ENCODE measurements at places on chromosomes 12 and 14. TPM values are rescaled to one million over a fixed set of nuclear protein-coding genes. Genes with fewer than 3 reads are reported as not detected.
A peak's percentile ranks its signal among the peaks of the same experiment; 100 is the strongest.

Gene SPTB
- total RNA-seq, result 11.5 TPM

Gene LUM
- 593 TPM for total RNA-seq

Gene TTC6
- 6.5 TPM for total RNA-seq

Gene NUAK1
- total RNA-seq, result 13.0 TPM

Gene CATSPERB
- 7.4 TPM for total RNA-seq

Gene ARID4A
- 21.5 TPM for total RNA-seq

Gene HRK
- total RNA-seq, result 0.34 TPM

Gene SOX5
- 13.0 TPM for total RNA-seq

Gene FAIM2
- 0.57 TPM for total RNA-seq

Gene AQP6
- 0.31 TPM for total RNA-seq

Gene CFAP54
- total RNA-seq, result 35.4 TPM

DNA sequence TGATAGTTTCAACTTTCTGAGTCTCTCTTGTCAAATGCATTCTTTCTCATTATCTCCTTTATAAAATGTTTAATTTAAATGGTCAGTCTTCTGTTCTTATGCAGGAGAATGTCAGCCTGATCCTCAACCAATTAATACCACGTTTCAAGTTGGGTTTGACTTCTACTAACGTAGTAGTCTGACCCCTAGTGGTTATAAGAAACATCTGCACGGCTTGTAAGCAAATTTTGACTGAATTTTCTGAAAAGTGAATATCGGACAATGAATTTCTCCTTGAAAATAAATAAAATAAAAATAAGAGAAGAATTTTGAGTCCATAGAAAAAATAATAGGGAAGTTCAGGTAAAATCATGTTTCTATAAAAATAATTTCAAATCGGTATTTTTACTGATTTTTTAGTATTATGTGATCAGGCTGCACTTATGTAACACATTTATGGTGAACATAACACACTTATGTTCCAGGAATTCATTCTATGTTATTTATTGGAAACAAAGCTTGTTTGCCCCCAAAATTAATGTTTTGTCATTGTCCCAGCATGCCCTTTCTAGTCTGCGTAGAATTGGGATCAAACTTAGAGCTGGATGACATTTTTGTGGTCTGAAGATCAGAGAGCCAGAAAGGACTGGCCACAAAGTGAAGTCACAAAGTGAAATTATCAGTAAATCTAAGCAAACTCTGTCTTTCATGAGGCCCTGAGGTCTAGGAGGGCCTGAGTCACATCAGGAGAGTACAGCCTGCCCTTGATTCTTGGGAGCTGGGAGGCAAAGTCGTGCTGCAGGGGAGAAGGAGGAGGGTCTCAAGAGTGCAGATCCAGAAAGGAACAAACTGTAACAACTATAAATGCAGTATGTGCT is 101.2 kb upstream of the STXBP6 start:
- DNase-seq, result no peak
- no peak overlapping the region for H3K4me3 ChIP-seq
- no peaks in the 10 kb centered on the region for H3K36me3 ChIP-seq
- H3K27ac ChIP-seq, result no peak overlapping the region

- H3K36me3 ChIP-seq, result no peaks in the 10 kb centered on the region
- H3K4me3 ChIP-seq, result no peak overlapping the region
- no peak for DNase-seq
- no peaks in the 10 kb centered on the region for H3K27me3 ChIP-seq
- no peak overlapping the region for H3K27ac ChIP-seq
Observed at GRCh38 chr12:1890810-1891209, 27.6 kb downstream of the CACNA2D4 start.

DNA sequence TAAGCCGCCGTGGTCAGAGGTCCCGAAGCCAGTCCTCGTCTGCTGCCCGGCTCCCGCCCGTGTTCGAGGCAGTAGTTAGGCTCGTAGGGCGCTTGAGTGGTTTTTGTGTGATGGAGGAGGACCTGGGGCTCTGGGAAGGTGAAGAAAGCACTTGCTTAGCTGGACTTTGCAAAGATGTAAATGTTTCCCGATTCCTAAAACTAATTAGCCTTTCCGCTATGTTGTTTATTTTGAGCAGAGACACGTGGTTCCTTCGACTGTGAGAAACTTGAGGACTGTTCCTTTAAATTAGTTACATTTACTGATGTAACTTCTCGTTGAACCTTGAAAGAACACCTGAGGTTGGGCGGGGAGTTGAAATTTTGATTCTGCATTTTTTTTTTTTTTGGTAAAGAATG is 33.9 kb downstream of the MIA2 start:
- H3K4me3 ChIP-seq, result peak overlapping the region; percentile 97
- no peaks in the 10 kb centered on the region for H3K36me3 ChIP-seq
- peaks cover 8% of the 10 kb centered on the region for H3K4me1 ChIP-seq
- H3K27ac ChIP-seq, result peak overlapping the region; percentile 96

DNA sequence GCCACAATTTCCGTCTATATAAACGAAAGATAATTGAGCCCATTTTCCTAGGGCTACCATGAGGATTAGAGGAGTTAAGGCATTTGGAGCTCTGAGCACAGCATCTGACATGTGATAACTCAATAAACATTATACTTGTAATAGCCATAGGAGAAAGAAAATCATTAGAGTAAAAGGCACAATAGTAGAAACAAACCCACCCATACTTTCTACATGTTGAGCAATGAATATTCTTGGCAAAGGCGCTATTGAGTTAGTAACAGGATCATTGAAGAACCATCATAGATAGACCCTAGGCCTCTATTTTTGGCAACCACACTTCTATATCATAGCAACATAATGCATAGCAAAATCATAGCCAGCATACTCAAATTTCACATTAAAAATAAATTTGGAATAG is 664.1 kb downstream of the NOVA1 start:
- peak; percentile 92 for DNase-seq
- no peak overlapping the region for H3K4me3 ChIP-seq
- no peaks in the 10 kb centered on the region for H3K36me3 ChIP-seq

GRCh38 chr12:119299130-119299529 is 35.4 kb upstream of the CCDC60 start:
- no peaks in the 10 kb centered on the region for H3K27me3 ChIP-seq
- no peak for DNase-seq
- H3K4me1 ChIP-seq, result no peaks in the 10 kb centered on the region
- no peak overlapping the region for H3K4me3 ChIP-seq
- H3K36me3 ChIP-seq, result no peaks in the 10 kb centered on the region

DNA sequence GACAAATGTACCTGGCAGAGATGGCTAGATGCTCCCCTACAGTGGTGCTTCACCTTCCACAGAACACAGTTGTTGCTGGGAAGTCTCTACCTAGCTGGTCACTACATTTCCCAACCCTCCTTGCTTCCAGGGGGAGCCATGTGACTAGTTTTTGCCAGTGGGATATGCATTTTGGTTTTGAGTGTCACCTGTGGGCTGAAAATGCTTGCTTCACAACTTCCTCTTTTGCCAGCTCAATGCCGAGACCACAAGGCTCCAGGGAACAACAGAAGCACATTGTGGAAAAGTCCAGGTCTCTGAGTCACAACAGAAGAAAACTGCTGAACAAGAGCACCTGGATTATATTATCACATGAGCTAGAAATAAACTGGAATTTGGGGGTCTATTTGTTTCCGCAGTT is 48.5 kb upstream of the ARHGAP5 start:
- no peaks in the 10 kb centered on the region for H3K4me1 ChIP-seq
- H3K4me3 ChIP-seq, result no peak overlapping the region
- no peak for DNase-seq
- H3K27ac ChIP-seq, result no peak overlapping the region
- H3K36me3 ChIP-seq, result no peaks in the 10 kb centered on the region

DNA sequence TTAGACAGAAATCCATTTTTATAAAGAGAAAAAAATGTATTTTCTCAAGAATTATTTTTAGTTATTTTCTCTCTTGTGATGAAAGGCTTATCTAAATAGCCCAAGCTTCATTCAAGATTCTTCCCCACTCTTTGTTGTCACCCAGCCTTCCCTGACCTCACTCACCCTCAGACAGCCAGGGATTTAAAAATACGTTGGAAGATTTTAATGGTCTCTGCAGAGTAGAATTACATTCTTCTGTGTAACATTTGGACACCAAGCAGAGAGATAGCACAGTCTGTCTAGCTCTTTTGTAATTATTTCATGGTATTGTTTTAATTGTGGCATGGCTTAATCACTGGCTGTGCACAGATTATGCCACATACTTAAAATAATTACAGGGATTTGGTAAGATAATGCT is 130.3 kb downstream of the IGF1 start:
- H3K4me3 ChIP-seq, result no peak overlapping the region
- H3K4me1 ChIP-seq, result no peaks in the 10 kb centered on the region
- DNase-seq, result no peak
- no peaks in the 10 kb centered on the region for H3K36me3 ChIP-seq
- no peak overlapping the region for H3K27ac ChIP-seq

- no peaks in the 10 kb centered on the region for H3K4me1 ChIP-seq
- H3K27me3 ChIP-seq, result no peaks in the 10 kb centered on the region
- no peaks in the 10 kb centered on the region for H3K36me3 ChIP-seq
- no peak overlapping the region for H3K4me3 ChIP-seq
- no peak overlapping the region for H3K27ac ChIP-seq
- DNase-seq, result no peak
Observed at GRCh38 chr14:39265033-39265432, 31.3 kb downstream of the MIA2 start.

DNA sequence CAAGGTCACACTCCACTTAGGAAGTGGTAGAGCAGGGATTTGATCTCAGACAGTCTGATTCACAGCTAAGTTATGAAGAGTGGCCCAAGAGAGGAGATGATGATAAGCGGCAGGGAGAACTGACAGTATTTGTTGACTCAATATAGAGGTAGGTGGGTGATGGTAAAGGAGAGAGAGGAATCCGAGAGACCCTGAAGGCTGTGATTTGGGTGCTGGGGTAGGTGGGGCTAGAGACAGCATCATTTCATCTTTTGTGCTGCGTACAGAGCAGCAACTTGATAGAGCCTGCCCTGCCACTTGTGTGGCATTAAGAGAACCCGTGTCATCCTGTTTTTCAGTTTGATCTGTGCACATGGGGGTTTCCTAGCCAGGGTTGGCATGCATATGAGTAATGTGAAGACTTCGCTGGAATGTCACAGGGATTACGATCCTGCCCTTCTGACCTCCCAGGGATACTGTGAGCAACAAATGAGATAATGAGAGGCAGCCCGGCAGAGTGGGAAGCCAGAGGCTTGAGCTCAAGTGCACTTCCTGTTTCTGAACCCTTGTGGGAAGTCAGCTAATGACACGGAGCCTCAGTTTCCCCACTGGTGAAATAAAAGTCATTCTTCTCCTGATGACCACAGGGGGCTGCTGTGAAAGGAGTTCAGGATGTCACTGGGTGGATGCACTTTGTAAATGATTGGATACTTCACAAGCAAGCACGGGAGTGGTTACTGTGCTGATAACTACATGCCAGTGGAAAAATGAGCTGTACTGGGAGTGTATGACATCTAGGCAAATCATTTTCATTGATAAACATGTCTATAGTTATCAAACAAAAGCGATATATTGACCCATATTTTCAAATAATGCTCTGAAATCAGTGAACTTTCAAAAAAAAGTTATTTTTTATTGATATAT is 59.5 kb upstream of the IGF1 start:
- no peaks in the 10 kb centered on the region for H3K36me3 ChIP-seq
- no peaks in the 10 kb centered on the region for H3K27me3 ChIP-seq
- no peaks in the 10 kb centered on the region for H3K4me1 ChIP-seq
- DNase-seq, result no peak
- no peak overlapping the region for H3K4me3 ChIP-seq

DNA sequence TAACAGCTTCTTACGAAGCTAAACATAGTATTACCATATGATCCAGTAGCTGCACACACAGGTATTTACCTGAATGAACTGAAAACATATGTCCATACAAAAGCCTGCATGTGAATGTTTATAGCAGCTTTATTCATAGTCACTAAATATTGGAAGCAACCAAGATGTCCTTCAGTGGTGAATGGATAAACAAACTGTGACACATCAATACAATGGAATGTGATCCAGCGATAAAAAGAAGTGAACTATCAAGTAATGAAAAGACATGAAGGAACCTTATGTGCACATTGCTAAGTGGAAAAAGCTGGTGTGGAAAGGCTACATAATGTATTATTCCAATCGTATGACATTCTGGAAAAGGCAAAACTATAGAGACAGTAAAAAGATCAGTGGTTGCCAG is 38.1 kb upstream of the JDP2 start:
- H3K4me3 ChIP-seq, result no peak overlapping the region
- H3K27ac ChIP-seq, result no peak overlapping the region
- H3K27me3 ChIP-seq, result no peaks in the 10 kb centered on the region

DNA sequence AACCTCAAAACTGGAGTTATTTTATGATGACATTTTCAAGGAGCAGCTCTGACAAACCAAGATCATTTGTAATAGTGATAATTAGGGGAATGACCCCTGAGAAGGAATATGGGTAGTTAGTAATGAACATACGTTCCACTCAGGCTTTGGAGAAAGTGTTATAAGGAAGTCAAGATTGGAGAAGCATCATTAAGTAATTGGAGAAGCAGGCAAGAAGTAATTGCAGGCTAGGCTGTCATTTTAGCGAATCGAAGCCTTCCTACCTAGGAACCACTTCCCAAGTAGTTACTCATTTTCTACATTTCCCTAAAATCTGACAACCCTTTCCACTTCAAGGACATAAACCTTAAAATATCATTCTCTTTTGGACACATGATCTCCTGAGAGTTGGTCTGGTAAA is 1.2 kb downstream of the EDDM3B start:
- H3K36me3 ChIP-seq, result no peaks in the 10 kb centered on the region
- no peaks in the 10 kb centered on the region for H3K27me3 ChIP-seq
- H3K4me3 ChIP-seq, result no peak overlapping the region
- DNase-seq, result no peak
- H3K4me1 ChIP-seq, result no peaks in the 10 kb centered on the region

DNA sequence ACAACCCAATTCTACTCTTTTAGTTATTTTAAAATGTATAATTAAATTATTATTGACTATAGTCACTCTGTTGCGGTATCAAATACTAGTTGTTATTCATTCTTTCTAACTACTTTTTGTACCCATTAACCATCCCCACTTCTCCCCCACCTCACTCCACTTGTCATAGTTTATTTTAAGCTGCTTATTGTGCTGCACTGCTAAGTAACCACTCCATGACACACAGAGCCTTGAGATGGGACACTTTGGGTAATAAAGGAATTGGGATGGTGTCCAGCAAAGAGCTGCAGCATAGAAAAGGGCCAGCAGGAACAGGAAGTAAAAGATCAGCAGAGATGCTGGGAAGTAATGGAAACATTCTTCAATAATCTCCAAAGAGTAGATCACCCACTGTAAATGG is 123.0 kb downstream of the RPS29 start:
- no peaks in the 10 kb centered on the region for H3K27me3 ChIP-seq
- no peak overlapping the region for H3K4me3 ChIP-seq
- H3K4me1 ChIP-seq, result no peaks in the 10 kb centered on the region

GRCh38 chr12:25106818-25107217 is 88.1 kb downstream of the DNAI7 start:
- no peaks in the 10 kb centered on the region for H3K27me3 ChIP-seq
- H3K4me1 ChIP-seq, result no peaks in the 10 kb centered on the region
- H3K4me3 ChIP-seq, result no peak overlapping the region
- DNase-seq, result no peak

GRCh38 chr14:33642080-33642479 is 308.8 kb downstream of the EGLN3 start:
- no peak overlapping the region for H3K4me3 ChIP-seq
- no peak overlapping the region for H3K27ac ChIP-seq
- no peaks in the 10 kb centered on the region for H3K27me3 ChIP-seq
- peak; percentile 19 for DNase-seq
- no peaks in the 10 kb centered on the region for H3K4me1 ChIP-seq
